ENCODE measurements at places on chromosomes 6 and 20.
A peak's percentile ranks its signal among the peaks of the same experiment; 100 is the strongest.

- no peak for ATAC-seq
Observed at GRCh38 chr6:135475292-135475886, 22.2 kb downstream of the AHI1 start.

- ATAC-seq: no peak
Observed at GRCh38 chr6:106802139-106802538, 172.4 kb downstream of the CD24 start.

DNA sequence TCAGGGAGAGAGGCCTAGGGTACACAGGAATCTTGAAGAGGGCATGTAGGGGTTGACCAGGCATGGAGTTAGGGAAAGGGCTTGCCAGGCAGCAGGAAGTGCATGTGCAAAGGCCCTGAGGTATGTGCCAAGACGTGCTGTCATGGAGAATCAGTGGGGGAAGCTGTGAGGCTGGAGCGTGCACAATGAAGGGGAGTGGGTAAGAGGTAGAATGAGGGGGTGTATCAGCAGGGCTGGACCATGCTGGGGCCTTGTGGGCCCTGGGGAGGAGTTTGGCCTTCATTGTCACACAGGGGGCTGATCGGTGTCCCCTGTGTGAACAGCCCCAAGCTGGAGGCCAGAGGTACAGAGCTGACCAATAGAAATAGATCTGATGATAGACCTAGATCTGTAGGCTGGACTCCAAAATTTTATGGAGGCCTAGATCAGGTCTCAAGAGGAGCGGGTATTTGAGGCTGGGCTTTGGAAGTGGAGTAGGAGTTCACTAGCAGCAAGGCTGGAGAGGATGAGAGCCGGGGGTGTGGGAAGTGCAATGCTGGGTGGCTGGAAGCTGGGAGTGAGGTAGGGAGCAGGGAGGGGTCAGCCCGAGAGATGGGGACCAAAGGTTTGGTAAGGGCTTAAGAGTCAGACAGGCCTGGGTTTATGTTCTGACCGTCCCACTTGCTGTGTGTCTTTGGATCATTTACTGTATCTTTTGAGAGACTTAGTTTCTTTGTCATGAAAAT lies 3.0 kb downstream of the SRC start:
- no peak for ATAC-seq

- ATAC-seq: no peak
Observed at GRCh38 chr6:9412951-9413559, 977.7 kb upstream of the SLC35B3 start.

DNA sequence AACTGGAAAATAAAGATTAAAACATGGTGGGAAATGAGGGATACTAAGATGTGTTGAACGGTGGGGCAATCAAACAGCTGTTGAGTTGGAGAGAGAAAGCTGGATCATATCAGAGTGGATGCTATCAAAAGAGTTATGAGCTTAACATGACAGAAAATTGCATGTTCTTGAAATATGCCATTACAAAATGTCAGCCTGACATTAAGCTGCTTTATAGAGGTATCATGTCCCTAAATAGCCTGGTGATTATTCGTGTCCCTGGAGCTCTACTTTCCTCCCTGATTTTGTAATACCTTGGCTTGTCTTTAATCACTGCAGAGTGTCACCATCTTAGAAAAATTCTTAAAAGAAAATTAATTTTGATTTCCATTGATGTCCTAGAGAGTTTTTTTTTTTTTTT lies 223.1 kb downstream of the PHF3 start:
- no peak for ATAC-seq

GRCh38 chr6:112337209-112337638 lies 9.9 kb upstream of the RFPL4B start:
- ATAC-seq: no peak

DNA sequence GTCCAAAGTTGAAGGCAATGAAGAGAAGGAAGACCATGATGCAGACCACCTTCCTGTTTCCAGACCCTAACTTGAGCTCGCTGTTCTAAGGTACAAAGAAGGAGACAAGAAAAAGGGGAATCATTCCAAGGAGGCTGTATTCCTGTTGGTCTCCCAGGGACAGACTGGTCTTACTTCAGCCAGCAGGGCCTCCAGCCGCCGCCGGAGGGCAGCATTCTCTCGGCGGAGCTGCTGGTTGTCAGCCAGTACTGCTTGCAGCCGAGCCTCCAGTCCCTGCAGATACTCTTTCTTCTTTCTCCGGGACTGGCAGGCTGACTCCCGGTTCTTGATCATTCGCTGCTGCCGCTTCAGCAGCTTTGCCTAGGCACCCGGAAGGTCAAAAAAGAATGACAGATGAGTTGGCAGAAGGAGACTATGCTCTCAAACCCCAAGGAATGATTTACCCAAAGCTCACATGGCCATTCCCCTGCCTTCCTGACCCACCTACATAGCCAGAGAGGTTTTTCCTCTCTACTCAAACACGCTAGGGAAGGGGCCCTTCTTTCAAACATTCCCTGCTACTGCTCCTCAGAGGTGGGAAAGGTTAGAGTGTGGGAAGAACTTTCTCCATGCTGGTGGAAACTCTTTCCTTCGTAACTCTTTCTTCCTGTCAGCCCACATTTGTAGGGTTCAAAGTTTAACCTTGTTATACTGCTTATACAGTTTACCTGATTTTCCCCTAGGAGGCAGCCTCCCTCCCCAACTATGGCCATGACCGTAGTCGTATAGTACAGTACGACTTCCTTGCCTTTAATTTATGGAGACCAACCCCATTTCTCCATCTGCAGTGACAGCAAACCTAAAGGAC lies 9.0 kb downstream of the ATF6B start:
- peak; percentile 84 for ATAC-seq

GRCh38 chr6:48426636-48427035 lies 315.6 kb upstream of the PTCHD4 start:
- ATAC-seq: no peak

- ATAC-seq: no peak
Observed at GRCh38 chr6:43113431-43114260, 37.5 kb downstream of the PTK7 start.

GRCh38 chr6:52662031-52662430 lies 8.9 kb upstream of the TMEM14A start:
- no peak for ATAC-seq

- ATAC-seq: no peak
Observed at GRCh38 chr6:53041356-53041755, 23.8 kb upstream of the FBXO9 start.

DNA sequence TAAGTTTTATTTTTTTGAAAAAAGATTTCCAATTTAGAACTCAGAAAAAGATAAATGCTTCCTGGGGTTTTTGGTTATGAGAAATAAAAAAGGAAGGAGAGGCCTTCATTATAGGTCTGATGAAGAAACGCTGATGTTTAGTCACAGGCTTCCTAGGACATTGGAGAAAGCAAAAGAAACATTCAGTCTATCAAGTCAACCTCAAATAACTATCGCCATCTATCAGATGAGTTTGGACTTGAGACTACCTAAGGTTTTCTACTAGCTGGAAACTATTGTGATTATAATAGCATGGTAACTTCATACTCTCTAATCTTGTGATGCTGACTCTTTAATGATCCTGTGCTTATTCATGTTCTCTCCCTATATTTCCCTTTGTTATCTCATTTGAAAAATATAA lies 171.3 kb downstream of the TPBG start:
- ATAC-seq: no peak

GRCh38 chr6:121630716-121631115 lies 195.3 kb downstream of the GJA1 start:
- no peak for ATAC-seq

DNA sequence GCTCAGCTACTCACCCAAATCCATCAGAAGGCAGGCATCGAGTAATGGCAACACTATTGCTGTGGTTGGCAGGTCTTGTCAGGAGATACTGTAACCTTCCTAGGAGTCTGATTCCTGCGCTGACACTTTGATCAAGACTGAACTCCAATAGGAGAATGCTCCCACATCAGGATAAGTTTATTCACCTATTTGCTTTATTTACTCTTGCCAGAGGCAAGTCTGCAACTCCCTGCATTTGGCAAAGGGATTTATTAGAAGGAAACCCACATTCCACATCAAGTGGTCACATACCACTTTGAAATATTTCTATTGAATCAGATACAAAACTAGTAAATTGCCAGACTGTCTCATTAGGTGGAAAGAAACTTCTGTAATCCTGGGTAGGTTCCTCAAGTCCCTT lies 43.5 kb downstream of the ZFAND3 start:
- no peak for ATAC-seq

- no peak for ATAC-seq
Observed at GRCh38 chr6:136038531-136038930, 187.0 kb downstream of the PDE7B start.

DNA sequence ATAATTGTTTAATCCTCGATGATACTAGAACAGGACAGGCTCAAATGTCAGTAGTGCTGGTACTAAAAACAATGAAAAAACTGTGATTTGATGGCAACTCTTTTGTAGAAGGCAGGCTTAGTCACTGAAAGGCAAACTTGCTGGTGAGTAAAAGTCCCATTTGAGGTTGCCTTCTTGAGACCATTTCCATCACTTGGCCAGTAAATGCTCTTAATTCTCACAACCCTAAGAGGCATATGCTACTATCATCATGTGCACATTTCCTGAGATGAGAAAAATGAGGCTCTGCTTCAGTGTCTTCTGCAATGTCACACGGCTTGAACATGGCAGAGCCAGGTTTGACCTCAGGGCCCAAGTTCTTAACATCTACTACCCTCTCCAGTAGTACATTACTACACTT lies 9.9 kb downstream of the AKIRIN2 start:
- no peak for ATAC-seq

DNA sequence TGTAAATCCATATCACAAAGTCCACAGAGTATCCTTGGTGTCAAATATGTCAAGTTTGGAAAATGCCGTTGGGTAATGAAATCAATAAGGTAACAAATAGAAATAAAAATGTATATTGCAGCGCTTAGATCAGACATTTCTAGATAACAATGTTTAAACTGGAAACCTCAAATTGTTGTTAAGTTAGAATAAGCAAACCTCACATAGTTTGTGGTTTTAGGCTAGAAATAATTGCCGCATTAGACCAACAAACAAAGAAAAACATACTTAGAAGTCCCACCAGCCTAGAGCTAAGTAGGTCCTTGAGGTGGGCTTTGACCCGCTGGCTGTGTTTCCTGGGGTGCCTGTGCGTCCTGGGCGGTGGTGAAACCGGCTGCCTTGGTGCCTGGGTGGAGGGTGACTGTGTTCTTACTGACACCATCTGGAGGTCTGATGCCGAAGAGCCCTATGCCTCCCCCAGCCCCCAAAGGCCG lies 71.4 kb downstream of the DACT2 start:
- no peak for ATAC-seq

DNA sequence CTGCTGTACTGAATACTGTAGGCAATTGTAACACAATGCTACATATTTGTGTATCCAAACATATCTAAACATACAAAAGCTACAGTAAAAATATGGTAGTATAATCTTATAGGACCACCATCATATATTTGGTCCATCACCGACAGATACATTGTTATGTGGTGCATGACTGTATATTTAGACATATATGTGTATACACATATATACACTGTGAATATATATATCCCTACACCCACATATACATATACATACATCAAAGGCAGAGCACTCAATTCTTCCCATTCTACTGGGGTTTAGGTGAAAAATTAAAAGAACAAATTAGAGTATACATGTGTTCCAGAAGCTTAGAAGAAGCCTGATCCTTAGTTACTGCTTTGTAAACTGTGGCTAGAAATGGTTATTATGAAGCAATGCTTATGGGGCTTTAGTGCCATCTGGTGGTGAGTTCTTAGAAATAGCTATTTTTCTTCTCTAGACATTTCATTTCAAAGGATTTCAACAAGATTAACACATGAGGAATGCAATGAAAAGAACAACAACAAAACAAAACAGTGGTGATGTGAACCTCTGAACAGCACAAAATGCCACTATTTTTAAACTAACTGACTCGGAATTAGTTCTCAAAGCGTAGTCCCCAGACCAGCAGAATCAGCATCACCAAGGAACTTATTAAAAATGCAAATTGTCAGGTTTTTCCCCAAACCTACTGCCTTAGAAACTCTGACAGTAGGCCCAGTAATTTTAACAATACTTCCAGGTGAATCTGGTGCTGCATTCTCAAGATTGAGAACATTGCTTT lies 38.0 kb downstream of the PKHD1 start:
- ATAC-seq: no peak

DNA sequence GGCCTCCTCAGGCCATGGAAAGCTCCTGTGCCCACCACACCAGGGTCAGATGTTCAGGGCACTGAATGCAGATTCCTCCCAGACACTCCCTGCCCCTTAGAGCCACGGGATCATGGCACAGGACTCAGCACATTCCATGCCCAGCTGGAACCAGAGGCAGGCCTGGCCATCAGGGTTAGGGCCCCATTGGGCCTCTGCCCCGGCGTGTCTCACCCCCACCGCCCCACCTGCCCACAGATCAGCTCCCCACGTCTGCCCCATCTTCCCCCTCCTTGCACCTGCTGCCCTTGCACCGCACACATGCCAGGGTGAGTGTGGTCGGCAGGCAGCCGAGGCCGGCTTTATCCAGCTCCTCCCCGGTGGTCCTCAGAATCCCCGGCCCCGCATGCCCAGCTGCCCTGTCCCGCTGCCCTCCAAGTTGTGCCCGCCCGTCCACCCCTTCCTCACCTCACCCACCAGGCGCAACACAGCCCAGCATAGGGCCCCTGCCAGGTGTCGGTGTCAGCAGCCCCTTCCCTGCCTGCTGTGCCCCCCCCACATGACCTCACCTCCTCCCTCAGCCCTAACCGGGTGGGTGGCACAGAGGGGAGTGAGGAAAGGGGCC lies 2.2 kb upstream of the SRMS start:
- no peak for ATAC-seq

- no peak for ATAC-seq
Observed at GRCh38 chr20:1199964-1200363, 3.3 kb upstream of the C20orf202 start.

DNA sequence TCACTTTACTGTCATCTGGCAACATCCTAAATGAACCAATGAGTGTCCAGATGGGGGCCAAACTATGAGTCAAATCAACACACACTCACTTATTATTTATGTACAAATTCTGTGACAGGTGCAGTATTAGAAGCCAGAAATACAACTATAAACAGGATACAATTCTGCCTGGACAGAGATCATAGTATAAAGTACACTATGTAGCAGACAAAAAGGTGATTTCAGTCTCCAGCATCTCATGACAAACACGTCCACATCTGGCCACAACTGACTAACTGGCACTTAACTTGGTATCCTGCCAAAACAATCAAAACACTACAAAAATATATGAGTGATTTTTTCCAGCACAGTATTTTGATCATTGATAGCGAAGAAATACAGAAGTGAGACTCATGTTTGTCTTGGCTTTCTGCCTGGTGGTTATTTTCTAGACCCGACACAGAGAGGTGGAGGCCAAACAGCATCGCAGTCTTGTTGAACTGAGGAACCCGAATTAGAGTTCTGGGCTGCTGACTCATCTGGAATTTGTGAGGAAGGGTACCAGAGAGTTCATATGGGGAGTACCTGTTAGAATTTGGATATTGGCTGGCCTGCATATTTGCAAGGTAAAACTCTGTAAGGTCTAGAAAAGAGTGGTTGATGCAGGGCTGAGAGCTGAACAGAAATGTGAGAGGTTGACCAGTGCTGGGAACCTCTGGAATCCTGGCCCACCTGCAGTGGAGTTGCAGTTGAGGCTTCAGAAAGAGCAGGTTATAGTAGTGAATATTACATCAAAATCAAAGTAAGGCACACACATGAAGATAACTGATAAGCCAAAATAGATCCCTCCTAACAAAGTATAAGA lies 475.2 kb downstream of the PTPRT start:
- ATAC-seq: no peak

Data from activated CD4-positive, CD25-positive, alpha-beta regulatory T cell treated with anti-CD3 and anti-CD28 coated beads, Interleukin-2, amount 50 U/mL, for 24 hours (primary cell).